Activated CD4-positive, CD25-positive, alpha-beta regulatory T cell treated with anti-CD3 and anti-CD28 coated beads, Interleukin-2, amount 50 U/mL, for 72 hours (primary cell): ENCODE measurements at places on chromosomes 2 and 18.

DNA sequence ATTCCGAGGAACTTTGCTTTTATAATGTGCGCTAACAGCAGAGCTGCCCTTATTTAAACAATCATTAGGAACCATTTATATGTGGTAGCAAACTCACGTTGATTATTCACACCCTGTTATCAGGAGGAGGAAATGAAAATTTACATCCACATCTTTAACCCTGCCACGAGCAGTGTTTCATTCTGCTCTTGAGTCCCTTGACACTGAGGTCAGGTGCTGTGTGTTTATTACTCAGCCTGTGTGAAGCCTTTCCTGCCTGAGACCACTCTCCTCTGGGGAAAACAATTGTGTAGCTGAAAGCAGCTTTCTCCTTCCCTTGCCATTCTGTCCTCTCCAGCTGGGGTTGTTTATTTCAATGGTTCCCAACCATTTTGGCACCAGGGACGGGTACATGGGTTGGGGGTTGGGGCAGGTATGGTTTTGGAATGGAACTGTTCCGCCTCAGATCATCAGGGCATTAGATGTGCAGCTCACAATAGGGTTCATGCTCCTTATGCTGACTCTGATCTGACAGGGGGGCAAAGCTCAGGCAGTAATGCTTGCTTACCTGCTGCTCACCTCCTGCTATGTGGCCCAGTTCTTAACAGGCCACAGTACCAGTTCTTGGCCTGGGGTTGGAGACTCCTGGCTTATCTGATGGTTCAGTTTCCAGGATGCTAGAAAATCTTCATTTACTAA lies 651.1 kb downstream of the TDRD15 start:
- no peak for DNase-seq

DNA sequence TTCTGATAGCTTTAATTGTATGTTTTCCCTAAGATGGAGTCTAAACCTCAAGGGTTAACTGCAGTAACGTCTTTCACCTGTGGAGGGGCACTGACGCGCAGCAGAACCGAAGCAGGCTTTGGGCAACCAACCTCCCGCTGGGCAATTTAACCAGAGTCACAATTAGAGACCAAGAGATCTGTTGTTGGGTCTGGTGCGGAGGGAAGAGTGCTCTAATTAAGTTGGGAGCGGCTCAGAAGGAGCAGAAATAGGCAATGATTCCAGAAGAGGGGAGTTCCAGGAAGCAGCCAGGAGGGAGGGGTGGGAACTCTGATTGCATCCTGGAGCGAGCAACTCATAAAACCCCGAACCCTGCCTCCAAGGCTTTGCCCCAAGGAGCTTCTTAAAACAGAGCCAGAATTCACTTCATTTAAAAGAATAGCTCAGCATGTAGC lies 245.8 kb downstream of the PAX3 start:
- DNase-seq: no peak

- DNase-seq: no peak
These were observed 31.2 kb upstream of the MYCN start for GRCh38 chr2:15909157-15909556.

- no peak for DNase-seq
These were observed 160.3 kb upstream of the SIX2 start for GRCh38 chr2:45169339-45170190.

DNA sequence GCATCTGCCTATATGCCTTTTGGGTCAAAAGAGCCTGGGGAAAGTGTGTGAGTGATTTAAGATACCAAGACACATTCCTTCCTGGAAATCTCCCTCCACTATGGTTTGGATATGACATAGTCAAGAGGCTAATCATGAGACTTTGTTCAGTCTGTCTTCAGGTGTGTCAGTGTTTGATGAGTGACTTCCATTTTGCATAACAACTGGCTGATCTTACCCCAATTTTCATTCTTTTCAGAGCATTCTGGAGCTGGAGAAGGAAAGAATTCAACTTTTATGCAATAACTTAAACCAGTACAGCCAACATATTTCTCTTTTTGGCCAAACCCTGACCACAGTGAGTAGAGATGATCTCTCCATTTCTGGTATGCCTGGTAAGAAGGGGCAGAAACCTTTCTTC lies 39.4 kb downstream of the SPC25 start:
- DNase-seq: no peak

DNA sequence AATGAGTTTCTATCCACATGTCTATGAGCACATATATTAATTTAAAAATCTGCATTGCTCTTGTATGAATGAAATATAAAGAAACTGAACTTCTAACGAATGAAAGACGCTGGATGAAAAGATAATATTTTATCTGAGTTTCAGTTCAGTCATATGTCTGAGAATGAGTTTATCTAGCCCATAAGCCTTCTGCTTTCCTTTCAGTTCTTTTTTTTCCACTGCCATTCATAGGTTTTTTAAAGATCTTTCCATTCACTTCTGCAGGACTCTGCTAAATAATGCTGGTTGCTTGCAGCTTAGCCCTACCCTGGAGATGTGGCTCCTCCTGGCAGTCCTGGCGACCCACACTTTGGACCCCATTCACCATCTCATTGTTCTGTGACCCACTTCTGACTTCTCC lies 109.0 kb downstream of the BCL2 start:
- no peak for DNase-seq

DNA sequence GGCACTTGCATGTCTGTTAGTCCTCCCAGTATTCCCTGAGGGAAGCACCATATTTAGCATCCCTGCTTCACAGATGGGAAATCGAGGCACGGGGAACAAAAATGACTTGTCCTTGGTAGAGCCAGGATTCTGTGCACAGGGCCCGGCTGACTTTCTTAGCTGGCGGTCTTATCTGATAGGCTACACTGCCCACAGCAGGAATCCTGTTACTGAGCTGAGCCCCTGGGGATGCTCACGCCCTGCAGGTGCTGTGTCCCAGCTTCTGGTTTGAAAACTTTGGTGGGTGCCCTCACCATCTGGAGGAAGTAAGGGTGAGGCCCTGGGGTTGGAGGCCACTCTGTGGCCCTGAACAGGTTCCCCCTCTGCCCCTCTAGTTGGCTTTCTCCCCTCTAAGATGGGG lies 68.4 kb upstream of the MCFD2 start:
- no peak for DNase-seq

DNA sequence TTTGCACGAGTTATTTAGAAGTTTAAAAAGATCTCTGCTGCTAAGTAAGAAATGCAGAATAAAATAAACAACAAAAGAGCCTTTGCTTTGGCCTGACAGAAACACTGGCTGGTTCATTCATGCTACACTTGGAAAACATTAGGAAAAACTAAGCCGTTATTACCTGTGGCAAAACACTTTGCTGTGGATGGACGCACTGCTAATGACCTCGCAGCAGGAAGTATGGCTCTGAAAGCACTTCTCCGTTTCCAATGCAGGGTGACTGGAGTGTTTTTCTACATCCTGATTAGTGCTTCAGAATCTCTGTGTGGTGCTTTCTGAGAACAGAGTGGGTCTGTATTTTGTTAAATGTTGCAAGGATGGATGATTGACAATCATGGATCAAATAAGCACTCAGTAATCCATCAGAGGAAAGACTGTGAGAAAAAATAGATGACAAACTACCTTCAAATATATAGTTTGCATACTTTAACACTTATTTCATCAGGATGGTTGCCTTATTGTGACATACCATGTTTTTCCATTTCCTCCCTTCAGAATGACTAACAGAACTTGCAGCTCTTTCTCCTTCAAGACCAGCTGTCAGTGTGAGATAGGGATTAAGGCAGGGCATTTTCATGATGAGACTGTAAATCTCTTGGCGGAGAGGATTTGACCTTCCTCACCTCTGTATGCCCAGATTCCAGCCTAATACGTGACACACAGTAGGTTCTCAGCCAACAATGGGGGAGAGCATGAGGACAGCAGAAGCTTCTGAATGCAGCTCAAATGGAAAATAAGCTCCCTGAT lies 38.0 kb downstream of the LINC00305 start:
- DNase-seq: no peak

DNA sequence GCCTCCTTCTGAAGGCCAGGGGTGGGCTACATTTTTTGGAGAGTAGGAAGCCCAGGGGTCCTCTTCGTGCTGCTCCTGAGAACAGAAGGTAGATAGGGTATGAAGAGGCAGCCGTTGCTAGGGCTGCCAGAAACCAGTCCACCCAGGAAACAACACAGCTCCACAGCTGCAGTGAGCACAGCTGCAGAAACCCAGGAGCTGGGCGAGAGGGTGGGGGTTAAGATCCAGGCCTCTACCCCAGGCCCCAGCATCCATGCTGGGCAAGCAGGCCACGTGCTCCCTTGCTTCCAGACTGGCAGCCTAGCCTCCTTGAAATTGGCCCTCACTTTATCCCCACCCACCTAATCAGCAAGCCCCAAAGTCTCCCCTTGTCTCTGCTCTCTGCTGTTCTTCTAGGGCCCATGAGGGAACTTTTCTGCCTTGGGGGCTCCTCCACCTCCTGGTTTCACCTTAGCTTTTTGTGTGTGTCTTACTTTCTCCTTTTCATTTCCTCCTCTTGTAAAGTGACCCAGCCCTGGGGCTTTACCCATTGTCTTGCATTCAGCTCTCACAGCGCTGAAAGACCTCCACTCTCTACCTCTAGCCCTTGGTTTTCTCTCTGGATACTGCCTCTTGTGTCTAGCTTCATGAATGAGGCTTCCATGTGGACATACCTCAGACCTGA lies 30.7 kb downstream of the STON1 start:
- DNase-seq: no peak

- DNase-seq: no peak
These were observed 161.7 kb downstream of the PARD3B start for GRCh38 chr2:204706939-204707338.

- no peak for DNase-seq
These were observed 923.8 kb downstream of the LRP1B start for GRCh38 chr2:141207036-141207385.

DNA sequence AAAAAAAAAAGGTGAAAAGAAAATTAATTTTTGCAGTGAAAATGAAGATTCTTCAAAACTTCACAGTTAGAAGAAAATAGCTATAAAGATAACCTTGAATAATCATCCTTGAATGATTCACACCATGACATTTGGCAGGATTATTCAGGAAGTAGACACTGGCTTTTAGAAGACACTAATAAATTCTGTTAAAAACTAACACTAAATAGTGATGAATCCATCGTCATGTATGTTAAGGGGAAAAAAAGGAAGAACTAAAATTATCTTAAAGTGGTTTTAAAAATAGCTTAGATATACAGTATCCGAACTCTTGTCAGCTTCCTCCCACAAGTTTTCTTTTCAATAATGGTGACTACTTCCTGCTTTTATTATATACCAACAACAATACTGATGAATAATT lies 10.2 kb downstream of the USP37 start:
- no peak for DNase-seq

- no peak for DNase-seq
These were observed 211.8 kb downstream of the GBX2 start for GRCh38 chr2:235956281-235956970.

- no peak for DNase-seq
These were observed 242.9 kb downstream of the ARL6IP6 start for GRCh38 chr2:152961351-152961750.

- no peak for DNase-seq
These were observed 527.2 kb upstream of the SOX11 start for GRCh38 chr2:5164776-5165525.

DNA sequence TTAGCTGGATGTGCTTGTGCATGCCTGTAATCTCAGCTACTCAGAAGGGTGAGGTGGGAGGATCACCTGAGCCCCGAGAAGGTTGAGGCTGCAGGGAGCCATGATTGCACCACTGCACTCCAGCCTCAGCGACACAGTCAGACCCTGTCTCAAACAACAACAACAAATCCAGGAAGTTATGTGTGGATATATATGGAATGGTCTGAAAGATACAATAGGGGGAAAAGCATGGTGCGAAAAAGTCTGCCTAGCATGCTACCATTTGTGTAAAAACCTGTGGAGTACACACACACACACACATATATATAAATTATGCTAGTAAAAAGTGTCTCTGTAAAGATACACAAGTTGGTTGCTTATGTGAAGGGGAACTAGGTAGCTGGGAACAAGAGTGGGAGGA lies 6.9 kb upstream of the HOXD1 start:
- DNase-seq: no peak

DNA sequence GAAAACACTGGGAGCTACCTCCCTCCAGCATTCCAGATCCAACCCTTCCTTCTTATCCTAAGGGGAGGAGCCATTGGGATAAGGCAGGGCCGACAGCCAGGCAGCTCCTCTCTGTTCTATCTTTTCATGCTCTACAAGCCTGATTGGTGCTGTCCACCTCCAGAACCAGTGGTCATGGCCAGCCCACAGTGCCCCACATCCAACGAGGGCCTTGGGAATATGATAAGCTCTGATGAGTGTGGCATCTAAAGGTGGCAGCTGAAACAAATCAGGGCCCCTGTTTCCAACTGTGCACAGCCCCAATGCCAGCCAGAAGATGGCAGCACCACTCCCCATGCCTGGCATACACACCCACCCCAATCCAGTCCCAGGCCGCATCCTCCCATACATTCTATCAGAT lies 329.3 kb downstream of the C1D start:
- DNase-seq: no peak

DNA sequence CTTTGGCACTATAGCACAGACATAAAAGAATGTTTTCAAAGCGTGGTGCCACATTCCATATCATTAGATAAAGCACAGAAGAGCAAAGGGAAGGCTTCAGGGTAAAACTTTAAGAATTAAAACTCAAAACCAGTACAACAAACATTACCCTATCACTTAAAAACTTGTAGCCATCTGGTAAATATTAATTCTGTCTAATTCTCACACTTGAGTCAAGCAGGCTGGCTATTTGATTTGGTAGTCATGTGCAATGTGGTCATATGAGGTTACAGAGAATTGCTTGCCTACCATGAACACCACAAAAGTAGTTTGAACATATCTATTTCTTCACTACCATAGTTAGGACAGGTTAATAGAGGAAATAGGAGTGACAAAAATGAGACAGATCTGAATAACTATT lies 244.9 kb downstream of the IRS1 start:
- DNase-seq: no peak

- no peak for DNase-seq
These were observed 221.5 kb upstream of the CDH2 start for GRCh38 chr18:28398471-28398870.

GRCh38 chr2:207188626-207189419 lies 23.1 kb upstream of the KLF7 start:
- no peak for DNase-seq

DNA sequence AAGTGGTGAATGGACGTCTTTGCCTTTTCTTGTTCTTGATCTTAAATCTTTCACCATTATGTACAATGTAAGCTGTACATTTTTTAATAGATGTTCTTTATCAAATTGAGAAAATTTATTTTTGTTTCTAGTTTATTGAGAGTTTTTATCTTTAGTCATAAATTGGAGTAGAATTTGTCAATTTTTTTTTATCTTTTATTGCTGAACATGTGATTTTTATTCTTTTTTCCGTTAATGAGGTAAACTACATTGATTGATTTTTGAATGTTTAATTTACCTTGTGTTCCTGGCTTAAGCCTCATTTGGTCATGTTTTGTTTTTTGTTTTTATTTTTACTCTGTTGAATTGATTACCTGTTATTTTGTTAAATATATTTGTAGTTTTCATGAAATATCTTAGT lies 19.7 kb downstream of the KIAA1328 start:
- DNase-seq: no peak
